Chondrocyte (in vitro differentiated cells): ENCODE measurements at places on chromosomes 3 and 15. TPM values are rescaled to one million over a fixed set of nuclear protein-coding genes. Genes with fewer than 3 reads are reported as not detected.

The IL12A gene
- total RNA-seq = 1.3 to 1.9 TPM (median 1.5 TPM) in 3 replicates

The LRRC49 gene
- total RNA-seq = 4.9 to 8.8 TPM (median 6.4 TPM) in 3 replicates

The UBAP1L gene
- total RNA-seq = 2.3 to 4.8 TPM (median 2.5 TPM) in 3 replicates

The ARGFX gene
- total RNA-seq = not detected in 3 replicates

The CPN2 gene
- total RNA-seq = not detected in 3 replicates

The TEX55 gene
- total RNA-seq = not detected in 3 replicates

The SCG5 gene
- total RNA-seq = 1.3 to 2.6 TPM (median 2.5 TPM) in 3 replicates

The WDR93 gene
- not detected in 3 replicates for total RNA-seq

The PYGO1 gene
- total RNA-seq = 20.3 to 21.0 TPM (median 20.5 TPM) in 3 replicates

The SOX14 gene
- not detected in 3 replicates for total RNA-seq
